Retinal pigment epithelial cell (primary cell): ENCODE measurements at places on chromosomes 3 and 15.

GRCh38 chr3:153069598-153070510, 92.2 kb upstream of the RAP2B start:
- DNase-seq: no peak

DNA sequence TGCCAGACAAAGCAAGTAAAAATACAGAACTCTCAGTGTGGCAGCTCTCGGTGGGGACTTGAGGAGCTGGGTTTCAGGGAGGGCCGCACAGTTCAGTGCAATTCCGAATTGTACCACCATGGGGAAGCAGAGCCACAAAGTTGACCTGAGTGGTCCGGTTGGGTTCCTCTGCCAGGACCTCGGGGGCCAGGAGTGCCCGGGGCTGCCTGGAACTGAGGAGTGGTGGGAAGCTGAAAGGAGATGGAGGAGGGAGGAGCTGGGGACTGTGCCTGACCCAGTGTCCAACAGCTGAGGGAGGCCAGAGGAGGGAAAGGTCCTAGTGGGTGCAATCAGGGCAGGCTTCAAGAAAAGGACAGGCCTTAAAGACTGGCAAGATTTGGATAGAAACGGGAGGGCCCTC, 32.2 kb upstream of the TRH start:
- DNase-seq: no peak

- DNase-seq: no peak
Observed at GRCh38 chr3:38507120-38507519, 11.0 kb downstream of the EXOG start.

DNA sequence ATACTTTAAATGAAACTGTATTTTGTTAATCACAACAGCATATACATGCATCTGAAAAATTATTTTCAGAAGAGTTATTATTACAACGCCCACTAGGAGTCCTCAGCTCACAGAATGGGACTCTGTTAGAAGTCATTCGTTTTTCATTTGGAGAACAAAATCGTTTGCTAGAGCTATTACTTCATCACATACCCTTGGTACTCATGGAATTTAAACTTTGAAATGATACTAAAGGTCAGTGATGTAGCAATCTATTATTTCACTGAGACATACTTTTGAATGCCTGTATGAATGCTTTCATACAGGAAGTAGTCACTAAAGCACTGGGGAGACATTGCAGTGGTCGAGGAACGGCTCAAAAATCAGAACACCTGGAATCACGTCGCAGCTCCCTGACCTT, 198.1 kb downstream of the MBNL1 start:
- DNase-seq: no peak

GRCh38 chr3:114644367-114644766, 350.5 kb downstream of the TIGIT start:
- DNase-seq: no peak

- no peak for DNase-seq
Observed at GRCh38 chr3:39590806-39591205, 123.3 kb downstream of the MOBP start.

GRCh38 chr15:66036859-66037258, 167.6 kb downstream of the RAB11A start:
- no peak for DNase-seq

GRCh38 chr15:27847775-27848710, 251.1 kb downstream of the OCA2 start:
- DNase-seq: no peak

GRCh38 chr15:35857567-35858226, 311.7 kb upstream of the DPH6 start:
- no peak for DNase-seq

GRCh38 chr3:62589078-62589477, 215.7 kb upstream of the FEZF2 start:
- no peak for DNase-seq

GRCh38 chr3:151268267-151269235, 9.8 kb downstream of the P2RY14 start:
- DNase-seq: no peak

DNA sequence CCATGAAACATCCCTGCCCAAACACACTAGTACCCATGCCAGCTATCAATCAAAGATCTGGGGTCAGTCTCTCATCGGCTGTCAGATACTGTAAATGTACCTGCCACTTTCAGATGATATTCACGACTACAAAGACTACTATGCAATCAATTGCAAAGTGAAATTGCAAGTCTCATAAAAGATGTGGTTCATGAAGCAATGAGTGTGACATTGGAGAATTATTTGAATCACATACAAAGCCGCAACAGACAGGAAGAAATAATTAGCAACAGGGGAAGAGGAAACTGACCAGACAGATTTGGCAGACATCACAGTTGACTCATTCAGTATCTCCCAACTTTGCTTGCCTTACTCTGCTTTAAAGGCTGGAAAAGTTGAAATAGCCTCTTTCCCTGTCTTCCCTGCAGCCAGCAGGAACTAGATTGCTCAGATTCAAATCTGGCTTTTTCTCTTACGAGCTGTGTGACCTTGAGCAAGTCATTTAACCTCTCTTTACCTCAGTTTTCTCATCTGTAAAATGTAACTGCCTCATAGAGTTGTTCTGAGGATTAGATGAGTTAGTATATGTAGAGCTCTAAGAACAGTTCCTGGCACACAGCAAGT, 95.7 kb upstream of the C3orf80 start:
- DNase-seq: peak; percentile 66

GRCh38 chr15:78276064-78276943, 11.9 kb downstream of the DNAJA4 start:
- no peak for DNase-seq

- no peak for DNase-seq
Observed at GRCh38 chr3:155435821-155436220, 142.3 kb upstream of the STRIT1 start.

- DNase-seq: no peak
Observed at GRCh38 chr3:16171825-16172224, 2.7 kb upstream of the GALNT15 start.

- no peak for DNase-seq
Observed at GRCh38 chr15:95425859-95426258, 904.6 kb upstream of the NR2F2 start.

- no peak for DNase-seq
Observed at GRCh38 chr3:10996345-10997013, 3.9 kb downstream of the SLC6A1 start.
